Activated CD4-positive, CD25-positive, alpha-beta regulatory T cell (primary cell): ENCODE measurements at places on chromosomes 12 and 14.

- DNase-seq: no peak
These were observed 16.9 kb upstream of the KRT7 start for GRCh38 chr12:52216100-52216499.

DNA sequence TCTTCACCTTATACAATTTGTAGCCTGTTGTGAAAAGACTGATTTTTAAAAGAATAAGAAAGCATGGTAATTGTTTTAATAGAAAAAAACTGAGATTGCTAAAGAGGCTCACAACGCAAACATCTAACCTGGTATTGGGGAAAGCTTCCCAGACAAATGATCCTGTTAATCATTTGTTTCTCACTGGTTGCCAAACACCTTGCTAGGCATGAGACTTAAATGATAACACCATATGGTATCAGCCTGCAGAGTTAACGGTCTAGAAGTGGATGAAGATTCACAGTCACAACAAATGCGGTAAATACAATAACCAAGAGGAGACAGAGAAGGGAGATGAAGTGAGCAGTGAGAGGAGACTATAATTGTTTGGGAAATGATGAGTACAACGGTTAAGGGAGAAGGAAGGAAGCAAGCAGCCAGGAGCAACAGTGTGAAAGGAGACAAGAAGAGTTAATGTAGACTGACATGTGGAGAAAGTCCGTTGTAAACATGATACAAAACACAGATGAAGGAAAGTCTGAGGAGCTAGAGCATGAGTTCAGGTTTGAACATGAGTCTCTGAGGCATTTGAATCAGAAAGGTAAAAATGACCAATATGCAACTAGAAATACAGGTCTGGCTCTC, 19.8 kb downstream of the GXYLT1 start:
- no peak for DNase-seq

- DNase-seq: no peak
These were observed 15.0 kb upstream of the MEG3 start for GRCh38 chr14:100810861-100811461.

GRCh38 chr14:24051789-24052655, at the start of gene CARMIL3:
CARMIL3 (plus strand) TSS chr14:24052009; CDS start chr14:24052154, 145 bp downstream.
- peak; percentile 28 for DNase-seq

GRCh38 chr14:96270565-96271420, 14.8 kb downstream of the BDKRB1 start:
- no peak for DNase-seq

DNA sequence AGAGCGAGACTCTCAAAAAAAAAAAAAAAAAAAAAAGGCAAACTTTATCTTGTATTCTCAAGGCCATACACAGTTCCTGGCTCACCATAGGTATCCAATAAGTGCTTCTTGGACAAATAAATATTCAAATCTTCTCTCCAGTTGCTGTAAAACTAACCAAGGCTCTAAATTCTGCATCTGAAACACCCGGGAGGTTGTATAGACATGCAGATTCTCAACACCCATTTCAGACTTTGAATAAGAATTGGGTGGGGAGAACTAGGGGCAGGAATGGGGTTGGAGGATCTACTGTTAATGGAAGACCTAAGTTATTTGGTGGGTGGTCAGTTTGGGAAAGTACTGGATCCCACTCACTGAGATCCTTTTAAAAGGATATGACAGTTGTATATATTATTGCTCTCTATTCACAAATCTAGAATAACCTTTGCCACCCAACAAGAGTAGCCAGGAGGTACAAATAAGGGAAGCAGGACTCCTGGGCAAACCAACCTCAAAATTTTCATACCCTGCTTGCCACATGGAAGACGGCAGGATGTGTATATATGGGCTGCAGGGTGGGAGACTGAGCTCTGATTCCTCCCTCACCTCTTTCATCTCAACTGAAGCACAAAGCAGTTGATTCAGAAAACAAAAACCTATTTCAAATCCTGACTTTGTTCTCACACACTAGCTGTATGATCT, 879 bp downstream of the GDF3 start:
- DNase-seq: no peak

DNA sequence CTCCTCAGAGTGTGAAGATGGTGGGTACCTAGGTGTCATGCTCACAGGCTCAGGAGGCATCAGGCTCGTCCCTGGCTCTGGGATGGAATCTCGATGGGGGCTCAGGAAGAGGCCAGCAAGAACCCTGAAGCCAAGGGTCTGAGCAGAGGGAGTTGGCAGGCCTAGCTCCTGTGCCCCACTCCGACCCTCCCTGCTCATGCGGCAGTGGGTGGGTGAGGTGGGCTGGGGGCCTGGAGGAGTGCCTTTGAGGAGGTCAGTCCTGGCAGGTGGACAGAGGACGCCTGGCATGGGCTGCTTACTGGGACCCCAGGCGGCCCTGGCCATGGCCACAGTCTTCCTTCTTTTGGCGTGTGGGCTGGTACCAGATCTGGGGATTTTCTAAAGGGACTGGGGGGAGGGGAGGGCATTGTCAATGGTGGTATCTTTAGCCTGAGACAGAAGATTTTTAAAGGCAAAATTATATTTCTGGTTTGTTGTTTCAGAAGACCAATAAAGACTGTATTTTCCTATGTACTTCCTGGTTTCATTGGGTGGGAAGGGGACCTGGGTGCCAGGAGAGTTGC, 16.0 kb downstream of the LRTM2 start:
- DNase-seq: no peak

- DNase-seq: no peak
These were observed 123.9 kb downstream of the SUDS3 start for GRCh38 chr12:118500299-118500698.

DNA sequence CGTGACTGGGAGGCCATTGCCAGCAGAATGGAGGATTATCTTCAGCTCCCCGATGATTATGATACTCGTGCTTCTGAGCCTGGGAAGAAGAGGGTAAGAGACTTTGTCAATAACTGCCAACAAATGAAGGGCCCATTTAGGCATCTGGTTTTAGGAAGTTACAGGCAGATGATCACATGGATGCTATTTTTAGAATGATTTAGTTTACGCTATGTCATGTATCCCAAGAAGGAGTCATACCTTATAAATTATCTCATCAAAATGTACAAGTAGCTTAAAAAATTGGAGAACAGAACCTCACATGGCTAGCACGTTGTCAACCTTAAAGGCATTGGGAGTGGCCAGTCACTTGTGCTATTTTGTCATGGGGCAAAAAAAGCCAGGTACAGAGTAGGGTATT, 46.7 kb downstream of the PROX2 start:
- no peak for DNase-seq

DNA sequence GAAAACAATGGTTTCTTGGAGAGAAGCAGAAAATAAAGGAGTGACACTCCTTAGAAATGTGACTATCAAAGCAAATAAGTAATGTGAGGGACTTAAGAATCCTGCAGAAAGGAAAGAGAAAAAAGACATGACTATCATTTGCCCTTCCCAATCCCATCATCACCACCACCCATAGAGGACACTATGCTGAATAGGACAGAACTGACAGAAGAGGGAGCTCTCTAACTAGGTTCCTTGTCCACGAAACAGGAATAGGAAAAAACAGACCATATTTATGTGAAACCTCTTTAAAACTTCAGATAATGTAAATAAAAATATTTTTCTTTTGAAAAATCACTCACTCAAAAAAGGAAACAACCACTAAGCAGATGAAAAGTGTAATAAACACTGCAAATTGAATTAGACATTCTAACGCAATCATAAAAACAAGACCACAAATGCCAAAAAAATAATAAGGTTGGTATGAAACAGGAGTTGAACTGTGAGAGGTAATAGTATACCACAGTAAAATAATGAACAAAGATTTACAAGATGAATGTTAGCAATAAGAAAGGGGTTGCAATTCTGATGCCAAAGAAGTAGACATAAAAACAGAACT, 24.1 kb downstream of the KLRD1 start:
- no peak for DNase-seq

GRCh38 chr14:100885617-100886016, 17.9 kb downstream of the RTL1 start:
- DNase-seq: no peak

- DNase-seq: no peak
These were observed 565 bp downstream of the NT5DC3 start for GRCh38 chr12:103840462-103840875.

DNA sequence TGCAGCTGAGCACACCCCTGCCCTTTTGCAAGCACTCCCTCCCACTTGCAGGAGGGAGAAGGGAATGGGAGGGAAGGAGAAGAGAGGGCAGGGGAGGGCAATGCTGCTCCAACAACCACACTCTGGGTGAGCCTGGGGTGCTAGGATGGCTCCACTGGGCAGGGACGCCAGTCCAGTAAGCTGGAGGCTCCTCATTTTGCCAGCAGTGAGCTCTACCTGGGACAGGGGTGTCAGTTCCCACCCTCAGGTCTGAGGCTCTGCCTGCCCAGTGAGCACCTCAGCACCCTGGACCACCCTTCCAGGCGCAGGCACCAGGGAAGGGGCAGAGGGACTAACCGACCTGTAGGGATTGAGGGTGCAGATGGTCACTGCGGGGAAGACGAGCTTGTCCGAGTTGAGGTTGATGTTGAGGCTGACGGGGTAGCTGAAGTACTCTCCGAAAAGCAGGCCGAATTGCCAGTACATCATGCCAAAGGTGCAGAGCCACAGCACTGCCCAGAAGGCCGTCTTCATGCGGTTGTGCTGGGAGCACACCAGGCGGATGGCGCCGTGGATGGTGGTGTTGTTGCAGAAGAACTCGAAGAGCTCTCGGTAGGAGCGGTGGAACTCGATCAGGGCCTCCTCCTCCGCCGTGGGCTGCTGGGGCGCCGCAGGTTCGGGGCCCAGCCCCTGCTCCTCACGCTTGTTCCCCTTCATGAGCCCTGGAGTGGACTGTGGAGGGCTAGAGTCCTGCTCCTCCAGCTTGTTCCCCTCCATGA, 1.2 kb downstream of the SCNN1A start:
- DNase-seq: no peak

GRCh38 chr12:122090759-122091515, 12.4 kb downstream of the MLXIP start:
- no peak for DNase-seq

- DNase-seq: no peak
These were observed 37.8 kb upstream of the DDHD1 start for GRCh38 chr14:53190938-53191337.

- no peak for DNase-seq
These were observed 21.3 kb upstream of the SUPT16H start for GRCh38 chr14:21405097-21405496.
